ENCODE measurements at places on chromosomes 4 and X. TPM values are rescaled to one million over a fixed set of nuclear protein-coding genes. Genes with fewer than 3 reads are reported as not detected.

The VEGFD gene
- total RNA-seq = under 0.01 TPM

The HELQ gene
- 11.8 TPM for total RNA-seq

The NOX1 gene
- not detected for total RNA-seq

The PRDM8 gene
- 1.4 TPM for total RNA-seq

The PARM1 gene
- total RNA-seq = 0.70 TPM

The ODAPH gene
- not detected for total RNA-seq

The EVC2 gene
- total RNA-seq = 10.7 TPM

The SSX1 gene
- total RNA-seq = not detected

The KLKB1 gene
- total RNA-seq = not detected

The ADH1B gene
- 565 TPM for total RNA-seq

The TMPRSS11D gene
- total RNA-seq = not detected

The OPHN1 gene
- 2.7 TPM for total RNA-seq

The SYNPO2 gene
- total RNA-seq = 2.7 TPM

The CAPN6 gene
- not detected for total RNA-seq

The AIMP1 gene
- 10.4 TPM for total RNA-seq

The UCP1 gene
- not detected for total RNA-seq

The QRFPR gene
- not detected for total RNA-seq

The SATL1 gene
- total RNA-seq = not detected

The CITED1 gene
- total RNA-seq = 0.23 TPM

The PTCHD1 gene
- total RNA-seq = not detected

The RNF128 gene
- 1.6 TPM for total RNA-seq

The DMP1 gene
- total RNA-seq = not detected

The ABCB7 gene
- total RNA-seq = 19.0 TPM

The TMPRSS11A gene
- total RNA-seq = not detected

The LRIT3 gene
- not detected for total RNA-seq

The MID1 gene
- total RNA-seq = 21.2 TPM

The MAGEB10 gene
- not detected for total RNA-seq

The SERPINA7 gene
- not detected for total RNA-seq

The CT45A2 gene
- not detected for total RNA-seq

The TRIM61 gene
- 1.1 TPM for total RNA-seq

The DDX53 gene
- not detected for total RNA-seq

The MAGEA10 gene
- total RNA-seq = not detected

The ARSD gene
- total RNA-seq = 18.5 TPM

The ARR3 gene
- total RNA-seq = not detected

The SHOX gene
- total RNA-seq = not detected

The TKTL2 gene
- not detected for total RNA-seq

The C4orf50 gene
- total RNA-seq = not detected

The TMEM156 gene
- not detected for total RNA-seq

The PRR27 gene
- total RNA-seq = not detected

The GAGE12H gene
- total RNA-seq = not detected

The CENPE gene
- 3.9 TPM for total RNA-seq

The ITIH6 gene
- not detected for total RNA-seq

The GDPD2 gene
- total RNA-seq = not detected

Data from smooth muscle cell of the coronary artery (primary cell).